ENCODE measurements at places on chromosomes 16 and 17. TPM values are rescaled to one million over a fixed set of nuclear protein-coding genes. Genes with fewer than 3 reads are reported as not detected.

The KCTD5 gene
- 28.1 TPM for total RNA-seq

The CLEC18A gene
- 3.6 TPM for total RNA-seq

GRCh38 chr16:27244363-27244755 is 24.2 kb downstream of the NSMCE1 start:
- peak overlapping the region; percentile 86 for H3K27ac ChIP-seq
- H3K36me3 ChIP-seq, result peaks cover 4% of the 10 kb centered on the region
- H3K4me1 ChIP-seq, result peaks cover 66% of the 10 kb centered on the region
- no peak overlapping the region for H3K4me3 ChIP-seq

DNA sequence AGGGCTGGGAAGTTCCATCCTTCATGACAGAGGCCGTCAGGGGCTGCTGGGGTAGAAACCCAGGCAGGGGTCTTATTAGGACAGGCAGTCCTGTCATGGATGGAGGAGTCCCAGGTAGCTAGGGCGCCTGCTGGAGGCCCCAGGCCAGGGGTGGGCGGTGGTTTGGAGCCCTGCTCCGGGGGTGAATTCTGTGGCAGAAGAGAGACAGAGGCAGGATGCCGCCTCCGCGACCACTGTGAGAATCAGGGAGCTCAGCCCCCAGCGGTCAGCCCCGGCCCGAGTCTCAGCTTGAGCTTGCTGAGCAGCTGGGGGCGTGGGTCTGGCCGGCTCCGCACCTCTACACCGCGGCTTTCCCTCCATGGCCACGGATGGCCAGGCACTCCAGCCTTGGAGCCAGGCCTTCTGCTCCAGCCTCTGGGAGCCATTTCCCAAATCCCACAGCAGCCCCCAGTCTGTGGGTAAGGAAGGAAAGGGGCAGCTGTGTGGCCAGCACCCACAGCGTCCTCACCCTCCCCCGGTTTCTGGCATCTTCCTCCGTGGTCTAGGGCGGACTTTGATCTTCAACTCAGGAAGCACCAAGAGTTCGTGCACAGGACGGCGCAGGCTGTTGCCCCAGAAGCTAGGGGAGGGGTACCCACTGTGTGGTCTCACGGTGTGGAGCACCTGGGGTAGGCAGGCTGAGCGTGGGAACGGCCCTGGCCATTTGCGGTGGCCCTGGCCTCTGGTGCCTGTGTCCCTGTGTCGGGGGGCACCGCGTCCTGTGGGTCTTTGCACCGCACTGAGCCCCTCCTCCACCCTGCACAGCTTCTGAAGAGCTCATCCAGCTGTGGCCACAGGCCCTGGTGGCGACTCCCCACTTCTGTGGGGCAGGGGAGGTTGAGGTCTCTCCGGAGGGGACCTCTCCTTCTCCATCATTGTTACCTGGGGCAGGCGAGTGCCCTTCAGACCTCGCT is 14.1 kb downstream of the CD7 start:
- H3K27ac ChIP-seq, result peak overlapping the region; percentile 45
- DNase-seq, result no peak
- no peaks in the 10 kb centered on the region for H3K27me3 ChIP-seq
- H3K4me1 ChIP-seq, result peaks cover 10% of the 10 kb centered on the region
- H3K36me3 ChIP-seq, result no peaks in the 10 kb centered on the region

DNA sequence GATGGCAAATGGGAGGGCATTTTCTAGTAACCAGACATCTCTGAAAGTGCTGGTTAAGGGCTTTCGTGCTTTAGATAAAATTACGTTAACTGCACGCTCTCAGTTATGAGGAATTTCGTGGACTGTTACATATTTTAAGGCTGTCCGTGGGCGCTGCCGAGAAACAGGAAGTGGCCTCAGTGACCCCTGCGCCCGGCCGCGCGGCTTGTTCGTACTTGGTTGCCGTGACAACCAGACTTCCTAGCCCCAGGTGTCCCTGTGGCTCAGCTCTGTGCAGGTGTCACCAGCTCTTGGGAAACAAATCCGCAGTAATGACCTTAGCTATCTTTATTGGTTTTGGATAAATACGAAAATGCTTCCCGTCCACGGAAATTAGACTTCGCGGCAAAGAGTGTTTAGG is 52.7 kb downstream of the LMF1 start:
- peaks cover 6% of the 10 kb centered on the region for H3K4me1 ChIP-seq
- DNase-seq, result no peak
- no peak overlapping the region for H3K4me3 ChIP-seq
- no peaks in the 10 kb centered on the region for H3K27me3 ChIP-seq
- no peak overlapping the region for H3K27ac ChIP-seq
- no peaks in the 10 kb centered on the region for H3K36me3 ChIP-seq

GRCh38 chr17:68011199-68011665 is 15.0 kb upstream of the C17orf58 start:
- H3K36me3 ChIP-seq, result no peaks in the 10 kb centered on the region
- H3K4me1 ChIP-seq, result no peaks in the 10 kb centered on the region
- no peaks in the 10 kb centered on the region for H3K27me3 ChIP-seq
- no peak overlapping the region for H3K4me3 ChIP-seq
- no peak overlapping the region for H3K27ac ChIP-seq
- DNase-seq, result peak; percentile 48

DNA sequence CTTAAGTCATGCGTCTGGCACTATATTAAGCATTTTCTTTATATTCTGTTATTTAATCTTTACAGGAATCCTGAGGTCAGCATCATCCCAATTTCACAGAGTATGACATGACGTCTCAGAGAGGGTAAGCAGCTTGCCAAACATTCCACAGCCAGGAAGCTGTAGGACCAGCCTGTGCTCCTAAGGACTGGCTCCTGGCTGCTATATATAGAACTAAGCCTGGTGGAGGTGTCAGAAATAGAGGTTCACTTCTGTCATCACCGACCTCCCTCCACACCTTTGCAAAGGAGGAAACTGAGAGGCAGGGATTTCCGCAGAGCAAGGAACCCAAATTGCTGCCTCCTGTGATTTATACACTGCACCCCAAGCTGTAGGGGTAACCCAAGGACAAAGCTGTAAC is 37.9 kb upstream of the NDRG4 start:
- DNase-seq, result no peak
- H3K4me3 ChIP-seq, result no peak overlapping the region
- peaks cover 22% of the 10 kb centered on the region for H3K4me1 ChIP-seq
- no peak overlapping the region for H3K27ac ChIP-seq
- no peaks in the 10 kb centered on the region for H3K36me3 ChIP-seq

DNA sequence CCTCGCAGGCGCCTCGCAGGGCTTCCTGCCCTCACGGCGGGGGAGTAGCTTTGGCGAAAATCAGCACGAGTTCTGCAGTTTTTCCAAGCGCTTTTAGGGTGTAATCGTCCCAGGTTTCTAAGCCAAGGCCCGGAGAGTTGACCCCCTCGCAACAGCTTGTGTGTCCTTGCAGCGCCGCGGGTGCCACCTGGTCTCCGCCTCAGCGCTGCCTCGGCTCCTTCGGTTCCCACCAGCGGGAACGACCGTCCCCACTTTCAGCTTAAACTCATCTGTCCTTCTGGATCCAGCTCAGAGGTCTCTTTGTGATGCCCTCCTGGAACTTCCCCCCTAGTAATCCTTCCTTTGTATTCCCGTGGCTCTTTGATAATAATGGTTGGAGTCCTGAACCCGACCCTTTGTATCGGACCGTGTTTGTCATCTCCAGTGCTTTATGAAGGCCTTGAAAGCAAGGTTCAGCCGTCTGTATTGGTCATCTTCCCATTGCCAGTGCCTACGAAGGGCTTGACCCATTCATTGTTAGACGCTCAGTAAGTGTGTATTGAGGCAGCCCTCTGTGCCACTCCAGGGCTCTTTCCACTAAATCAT is 858 bp upstream of the SMARCE1 start:
- peaks cover 21% of the 10 kb centered on the region for H3K4me1 ChIP-seq
- H3K27me3 ChIP-seq, result no peaks in the 10 kb centered on the region
- no peak for DNase-seq
- H3K36me3 ChIP-seq, result peaks cover 18% of the 10 kb centered on the region
- H3K27ac ChIP-seq, result peak overlapping the region; percentile 97

DNA sequence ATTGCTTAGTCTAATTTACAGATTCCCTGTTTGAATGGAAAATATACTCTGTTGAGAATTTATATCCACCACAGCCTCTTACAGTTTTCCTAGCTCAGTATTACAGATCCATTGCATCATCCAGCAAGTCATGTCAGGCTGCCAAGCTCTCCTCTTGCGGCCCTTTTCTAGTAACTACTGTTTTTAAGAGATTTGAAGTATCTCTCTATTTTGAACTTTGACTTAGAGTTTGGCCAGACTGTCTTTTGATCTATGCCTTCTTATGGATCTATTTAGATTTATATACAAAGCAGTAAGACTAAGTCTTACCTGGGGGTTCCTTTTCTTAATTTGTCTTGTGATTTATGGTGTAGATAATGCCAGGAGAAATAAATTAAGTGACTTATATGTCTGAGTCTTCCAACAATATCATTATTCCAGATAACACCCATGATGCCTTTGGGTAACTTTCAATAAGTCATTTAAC is 53.1 kb upstream of the ABCC11 start:
- H3K36me3 ChIP-seq, result peaks cover 92% of the 10 kb centered on the region
- no peak overlapping the region for H3K27ac ChIP-seq
- DNase-seq, result no peak
- peaks cover 7% of the 10 kb centered on the region for H3K4me1 ChIP-seq

DNA sequence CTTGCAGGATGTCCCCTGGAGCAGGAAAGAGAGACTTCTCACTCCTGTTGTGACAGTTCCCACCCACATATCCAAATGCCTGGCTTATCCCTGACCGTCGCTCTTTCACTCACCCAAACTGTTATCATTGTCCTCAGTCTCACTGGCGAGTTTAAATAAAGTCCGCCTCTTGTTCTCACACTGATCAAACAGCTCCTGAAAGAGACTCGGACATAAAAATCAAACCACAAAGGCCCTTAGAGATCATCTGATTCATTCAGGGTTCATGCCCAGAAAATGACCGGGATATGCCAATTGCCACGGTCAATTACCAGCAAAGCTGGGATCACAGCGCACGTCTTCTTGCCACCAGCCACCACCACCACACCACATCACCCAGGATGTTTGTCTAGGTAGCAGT is 19.9 kb downstream of the GGA3 start:
- DNase-seq, result no peak
- H3K27me3 ChIP-seq, result no peaks in the 10 kb centered on the region
- H3K36me3 ChIP-seq, result peaks cover 100% of the 10 kb centered on the region
- H3K27ac ChIP-seq, result no peak overlapping the region
- no peak overlapping the region for H3K4me3 ChIP-seq

DNA sequence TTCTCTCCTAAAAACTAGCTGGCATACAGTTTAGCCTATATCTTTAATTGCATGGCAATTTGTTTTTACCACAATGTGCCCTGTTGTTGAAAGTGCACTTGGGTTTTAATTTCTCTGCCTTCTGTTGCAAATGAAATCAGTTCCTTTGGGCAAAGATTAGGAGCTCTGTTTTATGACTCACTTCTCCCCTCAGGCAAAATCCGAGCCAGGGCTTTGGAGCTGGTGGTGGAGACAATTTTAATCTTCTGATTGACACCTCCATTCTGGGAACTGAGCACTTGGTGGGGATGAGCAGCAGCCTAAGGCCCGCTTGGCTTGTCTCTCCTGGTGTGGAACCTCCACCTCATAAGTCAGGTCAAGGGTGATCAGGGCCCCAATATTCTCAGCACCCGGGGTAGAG is 13.3 kb upstream of the MYH8 start:
- H3K36me3 ChIP-seq, result no peaks in the 10 kb centered on the region
- no peak overlapping the region for H3K4me3 ChIP-seq
- H3K27ac ChIP-seq, result no peak overlapping the region
- no peaks in the 10 kb centered on the region for H3K27me3 ChIP-seq
- H3K4me1 ChIP-seq, result no peaks in the 10 kb centered on the region

DNA sequence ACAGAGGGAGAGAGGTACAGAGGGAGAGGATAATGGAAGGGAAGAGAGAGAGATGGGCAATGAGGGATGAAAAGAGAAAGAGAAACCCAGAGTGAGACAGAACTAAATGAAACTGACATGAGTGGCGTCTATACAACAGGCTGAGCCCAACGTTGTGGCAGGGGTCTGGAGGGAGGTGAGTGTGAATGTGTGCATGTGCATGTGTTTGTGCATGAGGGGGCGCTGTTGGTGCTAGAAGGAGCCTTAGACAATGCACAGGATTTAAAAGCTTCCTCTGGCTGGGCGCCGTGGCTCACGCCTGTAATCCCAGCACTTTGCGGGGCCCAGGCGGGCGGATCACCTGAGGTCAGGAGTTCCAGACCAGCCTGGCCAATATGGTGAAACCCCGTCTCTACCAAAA is 454.8 kb upstream of the CDH11 start:
- no peaks in the 10 kb centered on the region for H3K4me1 ChIP-seq
- no peaks in the 10 kb centered on the region for H3K36me3 ChIP-seq
- no peak overlapping the region for H3K27ac ChIP-seq
- no peaks in the 10 kb centered on the region for H3K27me3 ChIP-seq
- no peak overlapping the region for H3K4me3 ChIP-seq

GRCh38 chr16:11231367-11231970 is 24.5 kb downstream of the SOCS1 start:
- H3K27ac ChIP-seq, result no peak overlapping the region
- no peaks in the 10 kb centered on the region for H3K27me3 ChIP-seq
- H3K36me3 ChIP-seq, result no peaks in the 10 kb centered on the region
- H3K4me1 ChIP-seq, result peaks cover 22% of the 10 kb centered on the region
- no peak for DNase-seq
- no peak overlapping the region for H3K4me3 ChIP-seq

DNA sequence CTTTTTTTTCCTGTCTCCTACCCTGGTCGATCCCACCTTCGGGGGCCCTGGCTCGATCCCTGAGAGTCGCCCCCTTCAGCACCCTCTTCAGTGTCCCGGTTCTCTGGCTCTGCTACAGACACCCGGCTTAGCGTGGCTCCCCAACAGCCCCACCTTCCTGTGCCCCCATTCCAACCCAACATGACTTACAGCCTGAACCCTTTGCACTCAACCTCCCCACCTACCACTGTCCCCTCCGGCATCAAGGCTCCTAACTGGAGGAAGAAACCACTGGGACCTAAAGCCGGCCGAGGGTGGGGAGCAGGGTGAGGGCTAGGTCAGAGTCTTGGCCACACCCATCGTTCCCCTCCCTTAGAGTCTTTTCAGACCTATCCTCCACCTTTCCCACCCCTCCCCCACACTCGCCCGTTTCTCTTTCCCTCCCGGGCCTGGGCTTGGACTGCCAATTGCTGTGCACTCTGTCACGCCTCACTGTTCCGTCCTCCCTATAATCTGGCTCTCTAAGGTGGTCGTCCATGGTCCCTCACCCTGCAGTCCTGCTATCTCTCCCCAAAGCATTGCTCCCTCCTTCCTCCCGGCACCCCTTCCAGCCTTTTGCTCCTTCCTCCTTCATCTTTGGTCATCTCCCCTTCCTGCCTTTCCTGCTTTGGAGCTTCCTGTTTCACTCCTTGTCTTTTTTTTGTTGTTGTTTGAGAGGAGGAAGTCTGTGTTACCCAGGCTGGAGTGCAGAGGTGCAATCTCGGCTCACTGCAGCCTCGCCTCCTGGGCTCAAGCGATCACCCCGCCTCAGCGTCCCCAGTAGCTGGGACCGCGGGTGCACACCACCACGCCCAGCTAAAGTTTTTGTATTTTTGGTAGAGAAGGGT is 890 bp upstream of the CLDN7 start:
- H3K4me3 ChIP-seq, result peak overlapping the region; percentile 41
- H3K27me3 ChIP-seq, result peaks cover 52% of the 10 kb centered on the region
- peak; percentile 87 for DNase-seq
